ENCODE measurements at places on chromosomes 5 and 9. TPM values are rescaled to one million over a fixed set of nuclear protein-coding genes. Genes with fewer than 3 reads are reported as not detected.

ADAMTS16 gene
- 0.18 TPM for total RNA-seq

OTULINL gene
- total RNA-seq: 0.09 TPM

HK3 gene
- not detected for total RNA-seq

TMEM232 gene
- 3.4 TPM for total RNA-seq

FKTN gene
- 17.8 TPM for total RNA-seq
